ENCODE measurements at places on chromosomes 11 and 22.

DNA sequence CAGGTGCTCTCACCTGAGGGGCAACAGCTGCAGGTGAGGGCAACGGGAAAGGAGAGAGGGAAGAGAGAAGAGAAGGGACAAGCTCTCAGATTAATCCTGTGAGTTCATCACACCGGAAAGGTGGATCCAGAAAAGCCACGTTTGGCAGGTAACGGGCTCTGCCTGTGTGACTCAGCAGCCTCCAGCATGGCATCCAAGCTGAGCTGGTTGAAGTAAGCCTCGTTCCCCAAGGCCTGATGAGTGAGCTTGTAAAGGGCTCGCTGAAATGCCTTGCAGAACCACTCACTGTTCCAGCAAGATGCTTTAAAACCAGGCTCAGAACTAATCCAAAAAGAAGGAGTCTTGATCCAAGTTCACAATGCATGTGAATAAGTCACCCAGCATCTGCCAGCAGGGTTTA lies 206.9 kb upstream of the TMEM45B start:
- no peak for DNase-seq

DNA sequence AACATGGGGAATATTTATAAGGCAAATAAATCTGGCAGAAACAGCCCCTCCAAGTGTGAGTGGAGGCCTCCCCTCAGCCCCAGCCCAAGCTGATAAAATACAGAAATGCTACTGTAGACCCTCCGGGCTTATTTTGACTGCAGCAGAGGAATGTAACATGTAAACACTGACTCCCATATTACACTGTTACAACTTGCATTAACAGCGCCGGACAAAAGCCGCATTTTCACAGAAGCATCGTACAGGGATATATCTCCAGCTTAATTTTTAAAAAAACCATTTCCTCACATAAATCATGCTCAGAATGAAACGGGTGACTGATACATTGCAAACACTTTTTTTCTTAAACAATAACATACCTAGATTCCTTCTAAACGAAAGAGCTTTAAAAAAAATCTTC lies 36.6 kb upstream of the COMT start:
- no peak for DNase-seq

DNA sequence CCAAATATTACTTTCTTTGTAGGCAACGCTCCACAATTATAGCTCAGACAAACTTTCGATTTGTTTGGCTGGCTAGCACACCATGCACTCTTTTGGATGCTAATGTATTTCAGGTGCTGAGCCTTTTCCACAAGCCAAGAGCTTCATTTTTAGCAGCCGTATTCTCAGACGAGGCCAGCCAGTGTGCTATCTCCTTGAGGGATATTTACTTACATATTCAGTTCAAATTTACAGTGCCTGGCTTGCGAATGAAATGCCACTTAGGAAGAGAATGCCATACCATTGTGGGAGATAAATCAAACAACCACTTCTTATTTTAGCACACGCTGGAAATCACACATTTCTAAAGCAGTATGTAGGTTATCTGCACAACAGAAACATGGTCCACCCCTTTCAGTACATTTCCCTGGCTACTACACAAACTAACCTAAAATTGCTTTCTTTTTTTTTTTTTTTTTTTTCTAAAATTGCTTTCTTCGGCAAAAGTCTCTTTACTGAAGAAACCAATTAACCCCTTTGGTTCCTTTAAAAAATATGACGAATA lies 236.9 kb downstream of the CADM1 start:
- no peak for DNase-seq

DNA sequence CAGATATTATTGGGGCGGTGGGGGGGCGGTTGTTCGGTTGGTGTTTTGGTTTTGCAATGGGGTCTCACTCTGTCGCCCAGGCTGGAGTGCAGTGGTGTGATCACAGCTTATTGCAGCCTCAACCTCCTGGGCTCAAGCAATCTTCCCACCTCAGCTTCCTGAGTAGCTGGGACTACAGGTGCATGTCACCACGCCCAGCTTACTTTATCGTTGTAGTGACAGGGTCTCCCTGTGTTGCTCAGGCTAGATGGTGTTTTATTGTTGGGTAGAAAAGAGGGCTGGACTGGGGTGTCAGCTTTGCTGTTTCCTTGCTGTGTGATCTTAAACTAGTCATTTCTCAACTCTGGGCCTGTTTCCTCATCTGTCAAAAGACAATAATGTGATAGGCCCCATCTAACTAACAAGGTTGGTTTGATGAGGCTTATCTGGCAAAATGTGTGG lies 17.5 kb upstream of the MYH9 start:
- DNase-seq: no peak

GRCh38 chr22:40818747-40819598 lies at the start of gene SLC25A17:
Gene SLC25A17 (minus strand): TSS chr22:40819346. CDS start chr22:40819248, 98 bp downstream.
- DNase-seq: peak; percentile 90

- DNase-seq: no peak
Measured at GRCh38 chr11:91312541-91312940, 912.1 kb upstream of the FAT3 start.

DNA sequence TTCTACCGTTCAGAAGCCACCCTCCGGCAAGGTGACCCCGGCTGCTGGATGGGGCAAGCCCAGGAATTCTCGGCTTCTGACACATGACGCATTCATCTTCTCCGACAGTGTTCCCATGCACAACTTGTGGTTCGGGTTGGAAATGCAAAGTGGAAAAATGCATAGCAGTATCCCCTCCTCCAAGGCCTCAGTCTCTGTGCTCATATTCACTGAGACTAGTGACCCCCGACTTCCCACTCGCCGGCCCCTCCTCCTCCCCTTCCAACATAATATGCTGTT lies 70.0 kb upstream of the NTM start:
- no peak for DNase-seq

GRCh38 chr22:40177738-40178416 lies at the start of gene TNRC6B:
Gene TNRC6B (plus strand): TSS chr22:40177925. CDS start chr22:40178136, 211 bp downstream.
- peak; percentile 52 for DNase-seq

- DNase-seq: no peak
Measured at GRCh38 chr11:13160346-13160745, 117.2 kb upstream of the BMAL1 start.

- DNase-seq: no peak
Measured at GRCh38 chr11:67345920-67346819, 7.2 kb downstream of the POLD4 start.

GRCh38 chr11:47328449-47329390 lies 23.8 kb downstream of the MYBPC3 start:
- no peak for DNase-seq

DNA sequence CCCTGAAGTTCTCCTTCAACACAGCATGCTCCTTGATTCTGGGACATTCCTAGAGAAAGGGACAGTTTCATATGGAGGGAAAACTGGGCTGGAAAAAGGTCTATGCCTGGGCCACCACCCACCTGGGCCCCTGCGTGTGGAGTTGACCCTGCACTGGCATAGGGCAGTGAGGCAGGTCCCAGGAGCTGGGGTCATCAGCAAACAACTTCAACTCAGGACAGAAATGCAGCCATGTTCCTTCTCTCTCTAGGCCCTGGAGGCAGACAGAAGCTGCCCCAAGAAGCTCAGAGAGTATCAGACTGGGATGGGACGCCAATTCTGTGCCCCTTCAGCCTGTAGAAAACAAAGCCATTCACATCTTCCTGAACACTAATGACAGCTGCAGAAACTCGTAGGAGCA lies 34.9 kb downstream of the RTL6 start:
- no peak for DNase-seq

- no peak for DNase-seq
Measured at GRCh38 chr11:121132211-121132976, 31.4 kb downstream of the TECTA start.

DNA sequence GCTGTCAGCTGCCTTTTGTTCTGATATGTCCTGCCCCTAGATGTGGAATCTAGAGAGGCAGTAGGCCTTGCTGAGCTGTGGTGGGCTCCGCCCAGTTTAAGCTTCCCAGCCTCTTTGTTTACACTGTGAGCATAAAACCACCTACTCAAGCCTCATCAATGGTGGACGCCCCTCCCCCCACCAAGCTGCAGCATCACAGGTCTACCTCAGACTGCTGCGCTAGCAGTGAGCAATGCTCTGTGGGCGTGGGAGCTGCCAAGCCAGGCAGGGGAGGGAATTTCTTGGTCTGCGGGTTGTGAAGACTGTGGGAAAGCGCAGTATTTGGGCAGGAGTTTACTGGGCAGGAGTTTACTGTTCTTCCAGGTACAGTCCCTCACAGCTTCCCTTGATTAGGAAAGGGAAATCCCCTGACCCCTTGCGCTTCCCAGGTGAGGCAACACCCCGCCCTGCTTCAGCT lies 98.5 kb downstream of the SMCO4 start:
- DNase-seq: peak; percentile 41

DNA sequence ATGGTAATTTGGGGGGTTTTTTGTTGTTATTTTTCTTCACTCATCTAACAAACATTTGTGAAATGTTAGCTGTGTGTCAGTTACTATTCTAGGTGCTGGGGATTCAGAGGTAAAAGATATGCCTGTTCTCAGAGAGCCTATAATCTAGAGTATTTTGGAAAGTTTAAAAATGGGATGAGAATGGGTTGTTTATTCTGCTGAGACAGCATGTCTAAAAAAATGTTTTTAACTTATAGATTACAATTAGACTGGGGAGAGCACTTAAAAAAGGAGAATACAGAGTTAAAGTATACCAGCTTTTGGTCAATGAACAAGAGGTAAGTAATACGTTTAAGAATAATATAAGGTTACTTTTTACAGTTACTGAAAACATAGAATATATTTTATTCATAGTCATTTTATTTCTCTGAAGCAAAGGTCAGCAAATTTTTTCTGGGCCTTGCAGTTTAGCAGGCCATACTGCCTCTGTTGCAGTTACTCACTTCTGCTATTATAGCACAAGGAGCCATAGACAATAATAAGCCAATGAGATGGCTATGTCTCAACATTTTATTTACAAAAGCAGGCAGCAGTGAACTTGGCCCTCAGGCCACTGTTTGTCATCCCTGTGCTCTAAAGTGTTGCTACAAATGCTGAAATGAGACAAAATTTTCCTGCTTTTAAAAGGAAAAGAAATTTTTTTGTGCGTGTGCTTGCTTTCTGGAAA lies 60.0 kb downstream of the DKK3 start:
- DNase-seq: no peak

GRCh38 chr11:20489948-20490347 lies 102.4 kb downstream of the PRMT3 start:
- no peak for DNase-seq

DNA sequence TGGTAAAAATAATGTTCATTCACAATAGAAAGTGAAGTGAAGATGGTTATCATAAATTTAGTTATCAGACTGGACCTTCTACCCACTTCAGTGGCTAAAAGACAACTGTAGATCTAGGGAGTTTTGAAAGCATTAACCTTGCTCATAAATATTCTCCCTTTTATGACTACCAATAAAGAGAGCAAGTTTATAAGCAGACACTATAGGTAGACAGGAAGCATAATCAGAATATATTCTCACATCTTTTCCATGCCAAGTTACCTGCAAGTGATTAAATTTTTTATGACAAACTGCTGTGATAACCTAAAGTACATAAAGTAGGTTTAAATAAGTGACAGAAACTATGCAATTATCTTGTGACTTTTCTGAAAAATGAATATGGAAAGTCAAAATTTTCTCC lies 62.5 kb downstream of the LUZP2 start:
- no peak for DNase-seq

GRCh38 chr11:74257959-74258553 lies 53.4 kb downstream of the P4HA3 start:
- no peak for DNase-seq

DNA sequence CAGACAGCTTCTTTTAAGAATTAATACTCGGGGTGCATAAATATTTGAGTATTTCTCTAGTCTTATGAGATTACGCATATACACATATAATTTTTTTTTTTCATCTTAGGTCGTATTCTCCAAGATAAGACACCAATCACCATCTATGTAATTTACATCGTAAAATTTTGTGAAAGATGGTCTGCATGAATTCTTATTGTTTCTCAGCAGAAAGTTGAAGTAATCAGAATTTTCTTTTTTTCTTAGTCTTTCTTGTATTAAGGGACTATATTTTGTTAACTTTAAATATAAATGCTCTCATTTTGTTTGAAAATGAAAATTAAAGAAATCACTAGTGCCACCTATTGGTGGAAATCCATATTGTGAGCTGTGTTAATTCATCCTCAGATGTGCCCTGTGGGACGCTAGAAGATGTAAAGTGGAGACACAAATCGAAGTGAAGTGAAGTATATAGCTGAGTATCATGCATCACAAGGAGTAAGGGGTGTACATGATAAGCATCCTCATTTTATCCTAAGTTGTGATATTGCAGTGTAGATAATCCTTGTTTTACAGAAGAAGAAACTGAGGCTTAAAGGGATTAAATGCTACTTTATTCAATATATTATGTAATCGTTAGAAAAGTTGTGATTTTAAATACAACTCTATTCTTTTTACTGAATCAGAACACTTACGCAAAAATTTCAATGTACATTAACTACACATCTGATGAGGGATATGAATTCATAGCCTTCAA lies 2084.3 kb downstream of the LRRC4C start:
- DNase-seq: no peak

DNA sequence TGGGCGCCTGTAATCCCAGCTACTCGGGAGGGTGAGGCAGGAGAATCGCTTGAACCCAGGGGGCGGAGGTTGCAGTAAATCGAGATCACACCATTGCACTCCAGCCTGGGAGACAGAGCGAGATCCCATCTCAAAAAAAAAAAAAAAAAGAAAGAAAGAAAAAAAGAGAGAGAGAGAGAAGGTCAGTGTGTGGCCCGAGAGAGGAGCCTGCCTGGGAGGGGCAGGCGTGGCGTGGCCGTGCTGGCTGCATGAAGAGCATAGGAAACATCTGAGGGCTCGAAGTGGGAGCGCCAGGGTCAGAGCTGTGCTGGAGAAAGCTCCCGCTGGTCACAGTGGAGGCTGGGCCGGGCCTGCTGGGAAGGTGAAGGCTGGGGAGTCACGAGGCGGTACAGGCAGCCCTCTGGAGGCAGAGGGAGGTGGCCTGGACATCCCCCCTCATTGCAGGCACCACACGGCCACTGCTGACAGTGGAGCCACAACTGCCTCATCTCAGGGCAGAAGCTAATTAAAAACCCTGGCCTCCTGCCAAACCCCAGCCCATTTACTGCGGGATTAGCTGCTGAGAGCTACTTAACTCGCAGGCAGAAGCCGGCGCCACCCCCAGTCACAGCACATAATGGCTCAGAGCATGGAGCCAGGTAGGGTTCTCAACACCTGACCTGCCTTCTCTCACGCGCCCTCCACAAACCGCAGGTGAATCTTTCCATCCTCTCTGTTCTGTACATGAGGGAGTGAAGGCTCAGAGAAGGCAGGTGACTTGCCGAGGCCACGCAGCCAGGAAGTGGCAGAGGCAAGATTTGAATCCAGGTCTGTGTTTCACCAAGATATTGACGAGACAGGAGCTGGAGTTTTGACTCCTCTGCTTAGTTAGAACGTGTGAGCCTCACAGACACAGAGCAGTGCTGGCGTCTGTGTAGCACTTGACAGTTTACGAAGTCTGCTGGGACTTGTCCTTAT lies 32.6 kb downstream of the NFAM1 start:
- DNase-seq: no peak
